Left lung (tissue), 14 donors: ENCODE measurements at places on chromosomes 3 and 15. TPM values are rescaled to one million over a fixed set of nuclear protein-coding genes. Genes with fewer than 3 reads are reported as not detected.
A peak's percentile ranks its signal among the peaks of the same experiment; 100 is the strongest.

GRCh38 chr3:169668072-169668956, 4.8 kb upstream of the MECOM start:
- peak overlapping the region; percentile 81 for H3K27ac ChIP-seq
- H3K4me1 ChIP-seq, result peaks cover 27% of the 10 kb centered on the region
- peak; percentile 55 for DNase-seq
- no peaks in the 10 kb centered on the region for H3K36me3 ChIP-seq
- H3K27me3 ChIP-seq, result peaks cover 96% of the 10 kb centered on the region

DNA sequence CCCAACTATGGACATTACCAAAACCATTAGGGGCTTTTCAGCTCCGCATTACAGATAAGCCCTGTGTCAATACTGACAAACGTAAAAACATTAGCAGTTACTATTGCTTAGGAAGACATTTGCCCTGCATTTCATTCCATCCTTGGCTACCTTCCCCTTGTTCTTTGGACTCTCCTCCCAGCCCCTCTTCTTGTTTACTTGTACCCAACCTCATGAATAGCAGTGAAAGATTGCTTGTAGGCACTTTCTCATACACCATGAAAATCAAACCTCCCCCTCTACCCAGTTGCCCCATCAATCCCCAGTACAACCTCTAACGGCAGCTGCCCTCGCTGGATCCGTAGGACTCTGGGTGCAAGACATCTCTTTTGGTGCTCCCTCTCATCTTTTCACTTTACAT, 16.9 kb upstream of the FAM107A start:
- no peak overlapping the region for H3K27ac ChIP-seq
- DNase-seq, result no peak
- H3K4me3 ChIP-seq, result no peak overlapping the region
- no peaks in the 10 kb centered on the region for H3K36me3 ChIP-seq
- no peaks in the 10 kb centered on the region for H3K4me1 ChIP-seq
- no peaks in the 10 kb centered on the region for H3K27me3 ChIP-seq

DNA sequence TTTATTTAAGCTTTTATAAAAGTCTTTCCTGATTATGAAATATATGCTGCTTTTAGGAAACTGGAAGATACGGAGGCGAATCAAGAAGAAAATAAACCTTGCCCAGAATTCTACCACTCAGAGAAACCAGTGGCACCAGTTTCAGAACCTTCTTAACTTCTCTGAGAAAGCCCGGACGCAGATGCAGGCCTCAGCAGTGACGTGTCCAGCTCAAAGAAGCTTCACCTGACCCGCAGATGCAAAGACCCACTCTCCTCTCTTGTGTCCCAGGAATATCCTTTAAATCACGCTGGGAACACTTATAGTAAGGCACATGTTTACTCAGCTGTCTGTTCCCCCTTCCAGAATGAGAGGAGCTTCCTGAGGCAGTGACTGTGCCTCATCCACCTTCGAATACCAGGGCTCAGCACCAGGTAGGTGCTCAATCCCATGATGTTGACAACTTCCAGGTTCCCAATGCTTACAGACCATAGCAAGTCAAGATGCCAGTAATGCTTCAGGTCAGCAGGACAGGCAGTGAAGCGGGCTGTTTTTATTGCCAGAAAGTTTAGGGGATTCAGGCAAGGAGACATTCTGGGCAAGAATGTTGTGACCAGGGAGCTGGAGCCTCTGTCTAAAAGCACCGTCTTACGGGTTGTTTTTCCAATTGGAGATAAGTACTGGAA, 39.9 kb upstream of the LDHAL6B start:
- H3K27me3 ChIP-seq, result no peaks in the 10 kb centered on the region
- H3K27ac ChIP-seq, result peak overlapping the region; percentile 37
- H3K36me3 ChIP-seq, result no peaks in the 10 kb centered on the region
- H3K4me1 ChIP-seq, result peaks cover 28% of the 10 kb centered on the region
- no peak overlapping the region for H3K4me3 ChIP-seq
- DNase-seq, result peak; percentile 28

DNA sequence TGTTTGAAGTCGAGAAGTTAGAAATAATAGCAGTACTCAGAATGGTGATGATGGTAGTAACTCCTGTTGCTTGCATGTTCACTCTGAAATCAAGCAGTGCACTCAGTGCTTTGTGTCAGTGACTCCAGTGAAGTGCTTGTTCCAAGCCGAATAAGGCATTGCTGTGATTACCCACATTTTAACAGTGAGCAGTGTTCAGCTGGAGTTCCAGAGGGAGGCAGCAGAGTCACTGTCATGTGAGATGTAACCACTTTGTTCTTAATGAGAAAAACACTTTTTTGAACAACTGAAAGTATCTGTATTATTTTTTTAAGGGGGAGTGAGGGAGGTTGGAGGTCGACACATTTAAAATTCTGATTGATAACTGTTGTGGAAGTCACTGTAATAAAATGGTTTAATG, 3.7 kb downstream of the MDFIC2 start:
- H3K36me3 ChIP-seq, result no peaks in the 10 kb centered on the region
- DNase-seq, result no peak
- H3K27me3 ChIP-seq, result no peaks in the 10 kb centered on the region
- no peak overlapping the region for H3K4me3 ChIP-seq

DNA sequence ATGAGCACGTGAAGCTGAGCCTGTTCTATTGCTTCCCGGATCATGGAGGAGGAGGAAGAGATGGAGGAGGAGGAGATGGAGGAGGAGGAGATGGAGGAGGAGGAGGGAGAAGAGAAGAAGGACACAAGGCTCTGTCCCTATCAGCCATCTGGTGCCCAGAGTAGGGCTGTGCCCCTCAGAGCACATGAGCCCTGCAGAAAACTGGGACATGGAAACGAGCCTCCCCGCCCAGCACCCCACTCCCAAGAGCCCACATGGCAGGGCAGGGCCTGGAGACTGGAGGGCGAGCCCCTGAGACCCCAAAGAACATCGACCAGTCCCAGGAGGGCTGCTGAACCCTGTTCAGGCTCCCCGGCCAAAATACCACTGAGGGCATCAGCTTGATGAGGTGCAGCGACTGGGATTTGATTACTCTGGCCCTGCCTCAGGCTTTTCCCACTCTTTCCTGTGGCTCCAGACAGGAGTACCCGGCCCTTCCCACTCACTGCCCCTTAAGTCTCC, 285.6 kb downstream of the UACA start:
- no peak overlapping the region for H3K4me3 ChIP-seq
- no peaks in the 10 kb centered on the region for H3K27me3 ChIP-seq
- no peak for DNase-seq
- H3K27ac ChIP-seq, result no peak overlapping the region

The RAB27A gene
- 85.7 TPM for total RNA-seq
